RWPE2 (cell line): ENCODE measurements at places on chromosomes 6 and 20.

GRCh38 chr6:20893412-20893811 lies 359.2 kb downstream of the CDKAL1 start:
- H3K4me1 ChIP-seq = no peaks in the 10 kb centered on the region
- no peak overlapping the region for H3K4me3 ChIP-seq
- H3K27ac ChIP-seq = no peak overlapping the region
- H3K36me3 ChIP-seq = no peaks in the 10 kb centered on the region
- H3K27me3 ChIP-seq = no peaks in the 10 kb centered on the region

DNA sequence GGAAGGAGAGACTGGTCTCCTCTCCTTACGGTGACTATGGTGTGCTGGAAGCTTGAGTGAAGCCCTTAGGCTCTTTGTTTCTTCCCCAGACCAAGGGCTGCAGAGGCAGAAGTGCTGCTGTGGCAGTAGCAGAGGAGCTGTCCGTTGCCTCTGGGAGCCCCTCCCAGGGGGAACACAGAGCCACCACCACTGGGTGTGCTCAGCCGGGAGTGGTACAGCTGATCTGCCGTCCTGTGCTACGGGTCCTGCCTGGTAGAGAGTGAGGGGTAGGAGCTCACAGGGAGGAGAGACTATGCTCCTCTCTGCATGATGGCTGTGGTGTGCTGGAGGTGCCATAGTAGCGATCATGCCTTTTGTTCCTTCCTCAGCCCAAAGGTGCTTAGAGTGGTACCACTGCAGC lies 318.7 kb downstream of the DOK5 start:
- peak; percentile 74 for DNase-seq
- H3K27me3 ChIP-seq = peaks cover 4% of the 10 kb centered on the region
- no peak overlapping the region for H3K27ac ChIP-seq

DNA sequence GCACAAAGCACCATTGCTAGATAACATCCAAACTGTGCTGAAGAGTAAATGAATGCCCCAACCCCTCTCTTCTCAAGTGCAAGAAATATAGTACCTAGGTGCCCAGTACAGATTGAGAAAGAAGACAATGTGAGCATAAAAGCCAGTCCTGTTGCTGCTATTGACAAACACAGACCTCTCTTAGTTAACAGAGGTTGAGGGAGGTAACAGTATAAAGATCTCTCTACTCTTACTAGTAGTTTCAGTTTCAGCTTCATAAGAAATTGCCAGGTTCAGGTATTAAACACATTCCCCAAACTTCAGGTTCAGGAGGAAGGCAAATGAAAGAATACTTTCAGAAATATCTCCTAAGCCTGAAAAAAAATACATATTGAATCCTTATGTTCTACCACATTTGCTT lies 31.4 kb downstream of the TBC1D32 start:
- H3K4me3 ChIP-seq = no peak overlapping the region
- H3K27me3 ChIP-seq = no peaks in the 10 kb centered on the region
- H3K36me3 ChIP-seq = peaks cover 14% of the 10 kb centered on the region
- H3K4me1 ChIP-seq = no peaks in the 10 kb centered on the region
- H3K27ac ChIP-seq = no peak overlapping the region

GRCh38 chr6:19995575-19996257 lies 158.5 kb downstream of the ID4 start:
- H3K4me1 ChIP-seq = no peaks in the 10 kb centered on the region
- no peak overlapping the region for H3K27ac ChIP-seq
- H3K27me3 ChIP-seq = peaks cover 6% of the 10 kb centered on the region
- H3K36me3 ChIP-seq = no peaks in the 10 kb centered on the region

- H3K27ac ChIP-seq = peak overlapping the region; percentile 24
- H3K4me3 ChIP-seq = no peak overlapping the region
- DNase-seq = no peak
Observed at GRCh38 chr6:157107915-157108651, 215.2 kb downstream of the TMEM242 start.

GRCh38 chr6:87824958-87825491 lies 123.0 kb upstream of the AKIRIN2 start:
- H3K4me1 ChIP-seq = no peaks in the 10 kb centered on the region
- no peak overlapping the region for H3K4me3 ChIP-seq
- no peak for DNase-seq
- H3K27ac ChIP-seq = no peak overlapping the region
- no peaks in the 10 kb centered on the region for H3K27me3 ChIP-seq

DNA sequence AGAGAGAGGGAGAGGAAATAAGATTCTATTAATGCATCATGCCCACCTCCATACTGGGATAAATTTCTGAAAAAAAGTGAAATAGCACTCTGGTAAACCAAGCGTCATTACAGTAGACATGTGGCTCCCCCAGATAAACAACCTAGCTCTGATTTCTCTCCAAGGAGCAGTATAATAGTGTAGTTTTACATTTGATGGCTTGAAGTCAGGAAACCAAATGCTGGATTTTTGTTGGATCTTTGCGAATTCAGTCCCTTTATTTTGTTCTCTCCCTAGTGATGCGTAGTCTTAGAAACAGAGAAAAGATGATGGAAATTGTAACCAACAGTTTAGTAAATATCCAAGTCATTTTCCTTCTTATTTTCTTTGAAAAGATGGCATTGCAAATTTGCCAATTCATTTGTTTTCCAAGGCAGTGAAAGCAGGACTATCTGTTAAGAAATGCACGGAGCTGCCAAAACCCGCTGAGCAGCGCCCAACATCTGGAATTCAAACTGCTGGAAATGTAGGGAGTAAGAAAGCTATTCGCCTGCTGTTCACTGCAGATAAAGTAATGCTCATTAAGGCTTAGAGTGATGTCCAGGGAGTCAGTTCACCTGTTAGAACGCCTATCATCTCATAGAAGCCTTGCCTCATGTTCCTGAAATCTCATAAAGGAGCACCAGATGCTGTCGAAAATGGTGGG lies 85.7 kb upstream of the DOK5 start:
- H3K4me3 ChIP-seq = no peak overlapping the region
- peaks cover 36% of the 10 kb centered on the region for H3K27me3 ChIP-seq
- no peak for DNase-seq
- H3K36me3 ChIP-seq = no peaks in the 10 kb centered on the region
- H3K4me1 ChIP-seq = no peaks in the 10 kb centered on the region

- H3K27me3 ChIP-seq = no peaks in the 10 kb centered on the region
- no peaks in the 10 kb centered on the region for H3K36me3 ChIP-seq
- H3K4me3 ChIP-seq = no peak overlapping the region
- no peaks in the 10 kb centered on the region for H3K4me1 ChIP-seq
- DNase-seq = no peak
- no peak overlapping the region for H3K27ac ChIP-seq
Observed at GRCh38 chr6:53967415-53967814, 143.8 kb upstream of the MLIP start.

DNA sequence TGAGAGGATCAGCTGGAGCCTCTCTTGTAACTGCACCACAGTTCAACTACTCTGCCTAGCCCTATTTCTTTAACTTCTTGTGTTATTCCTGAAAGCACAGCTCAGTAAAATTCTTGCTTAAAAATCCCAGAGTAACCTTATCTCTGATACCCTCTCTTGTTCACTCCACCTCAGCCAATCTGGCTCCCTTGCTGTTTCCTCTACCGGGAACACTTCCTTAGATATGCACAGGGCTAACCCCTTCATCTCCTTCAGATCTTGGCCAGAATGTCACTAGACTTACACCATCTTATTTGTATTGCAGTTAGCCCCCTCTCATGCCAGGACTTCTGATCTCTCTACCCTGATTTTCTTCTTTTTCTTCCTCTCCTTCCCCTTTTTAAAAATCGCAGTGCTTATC lies 2.6 kb upstream of the ZKSCAN3 start:
- H3K36me3 ChIP-seq = no peaks in the 10 kb centered on the region
- DNase-seq = no peak
- no peaks in the 10 kb centered on the region for H3K27me3 ChIP-seq
- no peak overlapping the region for H3K4me3 ChIP-seq

- no peak overlapping the region for H3K4me3 ChIP-seq
- H3K36me3 ChIP-seq = no peaks in the 10 kb centered on the region
- H3K27ac ChIP-seq = no peak overlapping the region
- DNase-seq = no peak
- H3K27me3 ChIP-seq = no peaks in the 10 kb centered on the region
Observed at GRCh38 chr6:167153521-167153959, 4.2 kb downstream of the GPR31 start.

DNA sequence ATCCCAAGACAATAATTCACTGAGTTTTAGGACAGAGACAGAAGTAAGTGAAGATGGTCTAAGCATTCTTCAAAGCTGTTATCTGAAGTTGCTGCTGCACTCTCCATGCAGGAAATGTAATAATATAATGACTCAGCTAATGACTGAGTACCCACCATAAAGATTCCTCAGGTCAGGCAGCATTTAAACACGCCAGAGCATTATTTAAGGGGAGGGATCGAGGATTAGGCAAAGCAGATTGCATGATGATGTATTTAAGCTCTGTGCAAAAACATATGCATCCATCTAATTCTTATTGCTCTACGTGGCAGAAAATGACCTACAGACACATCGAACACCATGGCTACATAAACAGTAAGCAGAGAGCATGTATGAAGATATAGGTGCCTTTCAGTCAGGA lies 216.4 kb downstream of the UNC5CL start:
- no peak overlapping the region for H3K27ac ChIP-seq
- no peaks in the 10 kb centered on the region for H3K4me1 ChIP-seq
- H3K4me3 ChIP-seq = no peak overlapping the region
- DNase-seq = no peak
- H3K27me3 ChIP-seq = no peaks in the 10 kb centered on the region

DNA sequence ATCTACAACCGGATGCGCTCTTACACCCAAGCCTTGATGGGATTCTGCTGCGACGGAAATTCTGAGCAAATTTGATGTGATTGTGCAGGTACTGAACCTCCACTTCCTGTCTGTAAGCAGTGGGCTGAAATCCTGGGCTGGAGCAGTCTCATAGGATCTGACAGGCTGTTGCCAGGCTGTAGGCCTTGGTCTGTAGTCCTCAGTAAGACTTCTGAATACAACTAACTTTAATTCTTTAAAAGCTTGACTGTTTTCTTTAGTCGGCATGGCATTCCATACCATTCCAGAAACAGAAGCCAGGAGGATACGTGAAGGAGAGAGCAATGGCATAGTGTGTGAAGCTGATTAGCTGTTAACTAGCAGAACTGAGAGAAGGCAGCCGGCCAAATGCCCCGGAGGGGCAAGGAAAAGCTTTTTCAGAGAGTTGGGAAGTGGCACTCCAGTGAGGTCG lies 68.3 kb downstream of the ADTRP start:
- no peak for DNase-seq
- no peak overlapping the region for H3K4me3 ChIP-seq
- H3K27me3 ChIP-seq = no peaks in the 10 kb centered on the region

DNA sequence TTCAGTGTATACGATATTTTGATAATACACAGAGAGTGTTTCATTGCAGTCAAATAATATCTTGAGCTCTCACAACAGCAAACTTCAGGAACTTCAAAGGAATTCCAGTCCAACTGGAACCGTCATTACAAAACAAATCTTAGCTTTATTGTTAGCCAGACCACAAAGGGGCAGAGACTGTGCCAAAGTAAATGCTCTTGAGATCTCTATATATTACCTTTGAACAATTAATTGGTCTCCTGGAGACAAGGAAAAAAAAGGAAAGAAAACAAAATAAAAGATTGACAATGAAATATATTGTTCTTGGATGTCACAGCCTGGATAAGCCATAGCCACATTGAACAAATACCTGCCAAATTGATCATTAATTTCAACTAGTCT lies 70.0 kb downstream of the FOXC1 start:
- no peak overlapping the region for H3K27ac ChIP-seq
- no peak overlapping the region for H3K4me3 ChIP-seq
- DNase-seq = no peak
- H3K4me1 ChIP-seq = no peaks in the 10 kb centered on the region

DNA sequence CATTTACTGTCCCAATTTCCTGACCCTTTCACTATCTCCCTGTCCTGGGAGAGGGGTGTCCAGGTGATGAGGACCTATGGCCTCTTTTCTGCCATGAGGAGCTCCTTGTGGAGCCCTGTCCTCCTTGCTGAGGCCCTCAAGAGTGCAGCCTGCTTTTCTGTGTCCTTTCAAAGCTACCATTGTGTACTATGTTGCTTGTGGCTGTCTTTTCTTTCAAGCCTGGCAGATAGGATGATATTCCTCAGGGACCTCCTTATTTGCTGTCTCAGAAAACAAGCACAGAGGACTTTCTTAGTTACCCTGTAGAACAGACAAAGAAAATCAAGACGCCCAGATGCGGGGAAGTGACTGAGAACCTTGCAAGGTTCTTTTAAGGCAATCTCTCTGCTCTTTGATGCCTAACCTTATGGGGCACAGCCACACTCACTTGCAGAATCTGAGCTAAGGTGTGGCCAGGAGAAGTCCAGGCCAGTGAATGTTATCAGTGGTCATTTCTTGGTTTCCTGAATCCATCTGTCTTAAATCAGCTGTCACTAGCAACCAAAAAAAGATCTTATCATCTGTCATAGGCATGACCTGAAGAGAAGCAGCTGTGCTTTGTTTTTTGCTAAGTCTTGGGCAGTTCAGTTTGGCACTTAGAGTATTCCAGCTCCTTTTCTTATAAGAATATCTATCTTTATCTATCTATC lies 17.2 kb downstream of the CARMIL1 start:
- H3K4me3 ChIP-seq = no peak overlapping the region

- peak overlapping the region; percentile 83 for H3K4me3 ChIP-seq
- H3K27ac ChIP-seq = peak overlapping the region; percentile 87
- peak; percentile 80 for DNase-seq
- peaks cover 14% of the 10 kb centered on the region for H3K4me1 ChIP-seq
Observed at GRCh38 chr6:43627008-43627825, 1.8 kb downstream of the GTPBP2 start.

GRCh38 chr6:131419702-131420101 lies 153.3 kb upstream of the ARG1 start:
- H3K27ac ChIP-seq = no peak overlapping the region
- H3K27me3 ChIP-seq = no peaks in the 10 kb centered on the region
- no peaks in the 10 kb centered on the region for H3K36me3 ChIP-seq
- DNase-seq = no peak
- no peaks in the 10 kb centered on the region for H3K4me1 ChIP-seq

DNA sequence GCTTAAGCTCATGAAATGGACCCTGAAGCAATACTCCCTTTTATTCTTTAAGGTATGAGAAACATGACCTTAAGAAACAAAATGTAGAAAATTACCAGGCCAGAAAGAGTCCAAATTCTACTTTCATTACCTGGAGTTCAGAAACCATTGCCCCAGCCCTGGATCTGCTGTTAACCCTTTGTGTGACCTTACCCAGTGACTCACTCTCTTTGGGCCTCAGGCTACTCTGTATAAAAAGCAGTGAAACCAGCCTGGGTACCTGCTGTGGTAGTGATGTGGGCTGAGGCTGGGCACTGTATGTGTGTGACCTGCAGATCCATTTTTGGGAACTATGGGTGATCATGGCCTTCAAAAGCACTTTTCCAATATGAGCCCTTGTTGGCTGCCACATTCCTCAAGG lies 47.2 kb downstream of the SLC9A8 start:
- H3K36me3 ChIP-seq = peaks cover 29% of the 10 kb centered on the region
- peaks cover 10% of the 10 kb centered on the region for H3K4me1 ChIP-seq
- no peak overlapping the region for H3K27ac ChIP-seq
- H3K27me3 ChIP-seq = no peaks in the 10 kb centered on the region

- no peaks in the 10 kb centered on the region for H3K27me3 ChIP-seq
- no peak overlapping the region for H3K4me3 ChIP-seq
- no peak overlapping the region for H3K27ac ChIP-seq
- no peaks in the 10 kb centered on the region for H3K4me1 ChIP-seq
- peak; percentile 61 for DNase-seq
- no peaks in the 10 kb centered on the region for H3K36me3 ChIP-seq
Observed at GRCh38 chr20:44053046-44053445, 133.9 kb downstream of the JPH2 start.

GRCh38 chr6:4727217-4727616 lies 49.0 kb upstream of the CDYL start:
- no peaks in the 10 kb centered on the region for H3K27me3 ChIP-seq
- no peaks in the 10 kb centered on the region for H3K4me1 ChIP-seq
- no peak overlapping the region for H3K4me3 ChIP-seq
- H3K27ac ChIP-seq = no peak overlapping the region
- H3K36me3 ChIP-seq = no peaks in the 10 kb centered on the region
- DNase-seq = no peak
